ENCODE measurements at places on chromosomes 5 and 9.

- no peak for DNase-seq
Measured at GRCh38 chr9:72951520-72952380, 1.1 kb downstream of the ALDH1A1 start.

GRCh38 chr9:84504360-84504759 lies 163.8 kb upstream of the SLC28A3 start:
- DNase-seq, result no peak

DNA sequence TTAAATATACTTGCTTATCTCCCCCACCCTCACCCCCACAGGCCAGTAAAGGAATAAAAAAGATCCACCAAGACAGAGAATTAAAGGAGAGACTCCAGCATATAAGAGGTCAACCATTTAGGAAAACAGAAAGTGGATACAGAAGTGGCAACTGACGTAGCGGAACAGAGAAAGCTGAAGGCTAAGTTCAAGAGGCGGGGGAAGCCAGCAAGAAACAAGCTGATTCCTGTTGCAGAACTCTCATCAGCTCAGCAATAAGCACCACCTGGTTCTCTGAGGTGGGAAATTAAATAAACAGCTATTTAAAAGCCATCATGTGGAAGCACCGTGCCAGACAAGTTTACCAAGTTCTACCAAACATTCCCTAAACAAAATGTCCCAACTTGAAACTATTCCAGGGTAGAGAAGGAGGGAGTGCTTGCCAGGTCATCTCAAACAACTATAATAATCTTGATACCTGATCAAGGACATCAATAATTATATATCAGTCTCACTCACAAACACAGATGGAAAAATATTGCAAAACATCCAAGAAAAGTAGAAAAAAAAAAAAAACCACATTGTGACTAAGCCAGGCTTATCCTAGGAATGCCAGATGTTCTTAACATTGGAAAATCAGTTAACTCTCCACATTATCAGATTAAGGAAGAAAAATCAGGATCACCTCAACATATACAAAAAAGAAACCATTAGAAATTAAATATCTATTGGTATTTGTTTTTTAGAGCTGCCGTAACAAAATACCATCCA lies 7.3 kb upstream of the ARL15 start:
- no peak for DNase-seq

DNA sequence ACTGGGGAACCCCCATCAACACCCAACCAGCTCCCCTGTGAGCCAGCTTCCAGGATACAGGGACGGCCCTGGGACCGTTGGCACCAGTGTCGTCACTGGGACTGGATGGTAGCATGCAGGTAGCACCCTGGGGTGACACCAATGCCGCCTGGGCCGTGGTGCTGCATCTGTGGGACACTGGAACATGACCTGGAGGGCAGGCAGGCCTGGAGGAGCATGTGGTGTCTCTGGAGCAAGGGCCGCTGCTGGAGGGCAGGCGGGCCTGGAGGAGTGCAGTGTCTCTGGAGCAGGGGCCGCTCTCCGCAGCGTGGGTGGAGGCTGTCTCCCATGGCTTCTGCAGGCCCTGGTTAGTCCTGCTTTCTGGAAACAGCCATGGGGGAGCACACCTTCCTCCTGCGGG lies 13.1 kb downstream of the LPCAT1 start:
- DNase-seq, result no peak

- no peak for DNase-seq
Measured at GRCh38 chr5:155684417-155684816, 642.5 kb upstream of the SGCD start.

DNA sequence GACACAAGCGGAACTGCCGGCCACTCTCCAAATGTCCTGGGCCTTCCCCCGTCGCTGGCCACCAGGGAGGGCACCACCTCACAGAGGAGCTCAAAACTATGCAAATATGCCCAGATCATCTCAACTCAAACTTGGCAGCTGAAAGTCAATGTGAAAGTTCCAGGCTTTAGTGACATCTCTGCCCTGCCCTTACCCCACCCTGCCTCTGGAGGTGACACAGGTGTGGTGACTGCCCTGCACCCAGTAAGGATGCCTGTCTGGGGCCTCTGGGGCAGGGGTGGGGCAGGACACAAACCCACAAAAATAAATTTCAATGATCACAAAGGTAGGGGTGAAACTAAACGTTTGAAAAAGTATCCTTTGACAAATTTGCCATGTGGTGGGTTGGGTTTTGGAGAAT lies 213.4 kb downstream of the HSPA4 start:
- no peak for DNase-seq

DNA sequence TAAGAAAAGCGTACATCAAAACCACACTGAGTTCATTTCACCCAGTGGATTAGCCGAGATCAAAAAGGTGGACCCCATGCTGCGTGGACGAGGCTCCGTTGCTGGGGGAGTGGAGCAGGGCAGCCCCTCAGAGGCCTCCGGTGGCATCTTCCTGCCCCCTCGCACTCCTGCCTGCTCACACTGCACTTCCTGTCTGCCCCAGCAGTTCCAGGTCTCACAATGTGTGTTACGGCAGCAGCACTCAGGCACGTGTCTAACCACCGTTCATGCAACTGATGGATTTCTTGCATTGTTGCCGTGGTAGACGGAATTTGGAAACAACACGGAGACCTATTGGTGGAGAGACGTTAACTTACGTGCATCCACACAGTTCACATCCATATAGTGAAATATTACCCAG lies 196.6 kb upstream of the OTULINL start:
- DNase-seq, result no peak

GRCh38 chr9:131995382-131995781 lies 84.3 kb downstream of the MED27 start:
- DNase-seq, result no peak

DNA sequence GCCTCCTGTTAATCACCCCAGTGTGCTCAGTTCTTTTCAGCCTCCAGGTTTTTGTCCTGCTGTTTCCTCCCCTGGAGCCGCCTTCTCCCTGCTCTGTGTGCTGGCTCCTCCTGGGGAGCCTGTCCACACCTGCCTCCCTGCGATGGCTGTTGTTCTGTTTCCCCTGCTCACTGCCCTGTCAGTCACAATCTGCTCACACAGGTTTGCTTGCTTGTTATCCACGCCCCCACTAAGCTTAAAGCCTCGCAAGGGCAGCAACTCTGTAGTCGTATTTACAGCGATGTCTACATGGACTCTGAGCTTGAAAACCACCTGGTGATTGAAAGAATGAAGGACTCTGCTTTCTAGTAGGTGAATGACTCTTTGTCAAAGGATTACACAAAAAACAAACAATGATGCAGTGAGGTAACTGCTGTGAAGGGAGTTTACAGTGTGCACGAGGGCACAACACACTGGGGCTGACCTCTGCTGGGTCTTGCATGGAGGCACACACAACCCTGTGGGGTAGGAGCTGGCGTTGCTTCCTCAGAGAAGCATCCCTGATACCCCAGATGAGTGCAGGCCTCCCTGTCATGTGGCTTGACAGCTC lies 39.6 kb upstream of the TEX48 start:
- DNase-seq, result no peak

DNA sequence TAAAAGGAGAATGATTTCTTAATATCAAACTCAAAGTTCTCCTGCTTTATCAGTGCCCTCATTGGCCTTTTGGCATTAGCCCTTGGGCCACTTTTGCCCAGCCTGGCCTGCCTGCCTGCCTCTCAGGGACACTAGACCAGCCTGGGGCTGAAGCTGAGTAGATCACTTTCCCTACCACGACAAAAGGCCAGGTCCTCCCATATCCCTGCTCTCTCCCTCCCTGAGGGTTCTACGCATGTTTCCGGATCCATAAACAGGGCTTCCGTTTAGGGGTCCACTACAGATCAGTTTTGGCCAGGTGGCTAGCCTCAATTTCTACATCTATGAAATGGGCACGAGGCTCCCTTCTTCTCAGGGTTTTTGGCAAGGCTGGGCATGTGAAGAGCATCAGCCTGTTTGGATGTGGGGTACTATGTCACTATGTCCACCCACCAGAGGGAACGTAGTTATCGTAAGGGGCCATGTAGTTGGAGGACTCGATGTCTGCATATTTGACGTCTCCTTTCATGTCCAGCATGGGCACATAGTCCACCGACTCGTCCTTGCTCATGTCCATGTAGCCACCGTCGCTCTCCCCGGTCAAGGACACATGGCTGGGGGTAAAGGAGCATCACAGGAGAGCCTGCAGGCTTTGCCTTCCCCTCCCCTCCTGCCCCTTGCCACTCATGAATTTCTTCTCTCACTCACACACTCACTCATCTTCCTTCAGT lies 34.0 kb downstream of the PDGFRB start:
- DNase-seq, result no peak

DNA sequence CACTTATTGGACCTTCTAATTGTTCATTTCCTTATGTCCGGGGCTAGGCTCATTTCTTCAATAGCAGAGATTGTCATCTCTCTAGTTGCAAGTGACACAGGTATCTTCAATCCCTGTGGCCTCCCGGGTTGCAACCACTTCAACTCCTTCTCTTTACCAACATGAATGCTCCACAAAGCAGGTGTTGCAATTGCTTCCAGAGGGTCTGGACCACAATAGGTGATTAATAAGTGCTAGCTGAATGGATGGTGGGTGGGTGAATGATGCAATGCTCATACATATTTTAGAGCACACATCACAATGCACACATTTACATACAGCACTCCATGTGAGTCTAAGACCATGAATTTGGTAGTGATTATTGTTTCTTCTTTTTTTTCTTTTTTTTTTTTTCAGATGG lies 2.6 kb downstream of the CEMIP2 start:
- no peak for DNase-seq

GRCh38 chr5:172402531-172403188 lies 51.7 kb downstream of the SH3PXD2B start:
- no peak for DNase-seq

All from NT2/D1 (cell line).